ENCODE measurements at places on chromosomes 13 and 19.

DNA sequence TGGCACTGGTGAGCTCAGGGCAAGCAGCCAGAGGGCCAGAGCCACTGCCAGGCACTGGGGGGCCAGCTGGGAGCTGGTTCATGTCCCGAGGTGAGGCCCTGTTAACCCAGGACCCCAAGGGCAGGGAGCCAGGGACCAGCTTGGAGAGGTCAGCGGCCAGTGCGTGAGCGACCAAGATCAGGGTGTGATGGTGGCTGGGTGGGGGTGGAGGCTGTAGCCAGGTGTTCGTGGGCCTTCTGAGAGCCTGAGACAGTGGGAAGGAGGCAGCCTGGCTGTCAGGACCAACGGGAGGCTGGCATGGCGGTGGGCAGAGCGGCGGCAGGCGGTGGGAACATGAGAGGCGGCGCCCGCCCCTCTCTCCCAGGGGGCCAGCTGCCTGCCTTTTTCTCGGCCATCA is 8.1 kb upstream of the KPTN start:
- DNase-seq: no peak

GRCh38 chr13:32902029-32902780 is 114.0 kb upstream of the KL start:
- no peak for DNase-seq

- DNase-seq: no peak
Observed at GRCh38 chr19:46226438-46226973, 3.0 kb upstream of the IGFL1 start.

GRCh38 chr13:80141123-80141849 is 199.6 kb downstream of the SPRY2 start:
- no peak for DNase-seq

- no peak for DNase-seq
Observed at GRCh38 chr13:37747071-37747612, 122.4 kb downstream of the TRPC4 start.

- no peak for DNase-seq
Observed at GRCh38 chr13:91154558-91155353, 192.7 kb upstream of the MIR17HG start.

DNA sequence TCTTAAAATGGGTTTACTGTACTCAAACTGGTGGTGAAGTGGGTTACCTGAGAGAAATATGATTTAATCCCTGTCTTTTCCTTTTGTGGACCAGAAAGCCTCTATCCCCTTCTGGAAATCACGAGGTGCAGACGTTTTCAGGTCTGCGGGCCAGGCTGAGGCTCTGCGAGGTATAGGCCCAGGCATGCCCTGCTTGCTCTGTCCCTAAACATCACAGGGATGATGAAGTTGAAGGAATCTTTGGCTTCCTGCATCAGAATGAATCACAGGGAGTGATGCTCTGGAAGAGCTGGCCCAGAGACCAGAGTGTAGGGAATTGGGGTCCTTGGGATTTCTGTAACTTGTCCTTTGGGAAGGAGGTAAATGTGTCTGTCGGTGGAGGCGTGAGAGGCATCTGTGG is 18.4 kb upstream of the CHST8 start:
- no peak for DNase-seq

DNA sequence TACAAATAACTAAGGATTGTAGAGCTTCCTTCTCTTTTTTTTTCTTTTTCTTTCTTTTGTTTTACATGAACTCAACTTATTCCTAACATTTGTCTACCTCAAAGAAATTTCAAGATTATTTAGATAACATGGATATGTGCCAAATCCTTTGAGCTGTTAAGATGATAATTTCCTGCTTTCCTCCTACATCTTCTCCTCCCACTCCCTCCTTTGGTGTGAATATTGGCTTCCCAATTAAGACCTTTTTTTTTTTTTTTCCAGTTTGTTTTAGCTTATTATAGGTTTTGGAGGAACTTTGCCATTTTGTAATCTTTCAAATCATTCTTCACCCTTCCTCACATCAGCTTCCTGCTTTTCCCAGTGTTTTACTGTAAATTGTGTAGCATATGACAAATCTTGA is 10.6 kb downstream of the NHLRC3 start:
- DNase-seq: no peak

- DNase-seq: no peak
Observed at GRCh38 chr19:49149652-49150105, 5.5 kb downstream of the HRC start.

- DNase-seq: no peak
Observed at GRCh38 chr13:105159841-105160240, 1375.6 kb downstream of the EFNB2 start.

- DNase-seq: no peak
Observed at GRCh38 chr13:37413161-37413560, 185.4 kb downstream of the POSTN start.

DNA sequence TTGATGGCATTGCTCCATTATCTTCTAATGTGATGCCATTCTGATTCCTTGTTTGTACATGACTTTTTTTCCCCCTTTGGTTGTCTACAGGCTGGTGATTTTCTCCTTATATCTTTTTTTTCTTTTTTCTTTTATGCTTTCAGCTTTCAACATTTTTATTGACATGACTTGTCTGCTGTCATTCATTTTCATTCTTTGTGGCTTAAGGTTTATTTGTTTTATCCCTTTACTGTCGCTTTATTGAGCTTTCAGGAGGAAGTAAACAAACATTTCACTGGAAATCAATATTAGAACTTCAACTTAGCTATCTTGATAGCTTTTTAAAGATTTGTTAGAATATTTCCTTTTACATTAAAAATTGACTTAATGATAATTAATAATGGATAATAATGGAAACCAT is 9.7 kb downstream of the ITM2B start:
- DNase-seq: no peak

DNA sequence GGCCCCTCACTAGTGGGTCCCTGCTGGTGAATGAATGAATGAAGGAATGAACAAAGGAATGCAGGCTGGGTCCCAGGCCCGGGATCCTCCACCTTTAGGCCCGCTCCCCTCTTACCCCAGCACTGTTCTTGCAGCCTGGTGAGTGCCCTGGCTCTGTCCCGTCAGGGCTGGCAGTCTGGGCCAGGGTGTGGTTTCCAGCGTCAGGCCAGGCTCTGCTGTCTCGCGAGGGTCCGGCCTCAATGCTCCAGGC is 317 bp downstream of the LYL1 start:
- DNase-seq: no peak

DNA sequence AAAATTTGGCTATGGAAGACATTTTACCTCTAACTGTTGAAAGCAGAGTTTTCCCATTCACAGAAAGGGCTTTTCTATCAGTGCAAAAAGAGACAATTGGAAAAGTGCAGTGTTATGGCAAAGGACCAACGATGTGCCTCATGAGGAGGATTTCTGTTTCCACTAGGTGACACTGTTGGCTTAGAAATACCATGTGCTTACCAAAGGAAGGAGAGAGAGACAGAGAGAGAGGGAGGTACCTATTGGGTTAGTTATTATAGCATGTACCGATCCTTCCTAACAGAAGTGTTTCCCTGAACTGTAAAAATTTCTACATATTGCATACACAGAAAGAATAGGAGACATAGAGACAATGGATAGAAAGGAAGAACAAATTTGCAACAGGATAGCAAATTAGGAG is 23.9 kb upstream of the PSG4 start:
- peak; percentile 0 for DNase-seq

- DNase-seq: no peak
Observed at GRCh38 chr13:43720780-43721397, 65.9 kb downstream of the ENOX1 start.

DNA sequence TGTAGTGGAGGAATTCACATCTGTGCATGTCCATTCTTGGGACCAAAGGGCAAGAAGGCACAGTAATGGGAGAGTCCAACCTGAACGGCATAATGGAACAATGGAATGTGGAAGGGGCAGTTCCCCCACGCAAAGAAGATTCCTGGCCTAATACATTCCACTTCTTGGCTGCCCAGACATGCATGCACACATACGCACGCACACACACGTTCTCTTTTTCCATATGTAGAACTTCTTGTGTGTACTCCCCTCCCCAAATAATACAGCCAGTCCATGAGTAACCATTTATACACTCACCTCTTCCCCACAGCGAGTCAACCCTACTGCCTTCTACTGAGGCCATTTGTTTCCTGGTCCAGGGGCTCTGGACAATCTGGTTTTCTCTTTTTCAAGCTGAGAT is 6.0 kb upstream of the STK24 start:
- DNase-seq: no peak

DNA sequence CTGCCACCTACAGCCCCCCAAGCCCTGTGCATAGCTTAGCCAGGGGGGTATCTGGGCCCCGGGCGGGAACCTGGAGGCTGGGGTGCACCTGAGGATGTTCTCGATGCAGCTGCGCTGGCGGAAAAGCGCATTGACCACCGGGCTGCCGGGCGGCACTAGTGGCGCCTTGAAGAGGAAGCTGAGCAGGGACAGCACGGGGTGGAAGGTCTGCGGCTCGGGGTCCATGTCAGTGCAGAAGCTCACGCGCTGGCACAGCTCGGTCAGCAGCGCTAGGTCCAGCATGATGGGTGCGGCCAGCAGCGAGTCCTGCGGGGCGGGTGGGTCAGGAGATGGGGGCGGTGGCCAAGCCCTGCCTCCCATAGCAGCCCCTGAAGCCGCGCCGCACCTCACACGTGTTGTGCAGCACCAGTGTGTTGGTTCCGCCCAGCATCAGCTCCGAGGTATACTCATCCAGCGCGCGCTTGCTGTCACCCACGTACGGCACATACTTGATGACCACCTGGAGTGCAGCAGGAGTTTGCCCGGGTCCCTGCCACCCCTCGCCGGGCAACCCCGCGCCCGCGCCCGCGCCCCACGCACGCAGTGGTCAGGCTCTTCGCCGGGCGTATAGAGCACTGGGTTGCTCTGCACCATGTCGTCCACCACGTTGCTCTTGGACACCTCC is 2.6 kb downstream of the ISYNA1 start:
- no peak for DNase-seq

GRCh38 chr19:37413313-37414084 is 42.6 kb downstream of the ZNF527 start:
- DNase-seq: no peak

DNA sequence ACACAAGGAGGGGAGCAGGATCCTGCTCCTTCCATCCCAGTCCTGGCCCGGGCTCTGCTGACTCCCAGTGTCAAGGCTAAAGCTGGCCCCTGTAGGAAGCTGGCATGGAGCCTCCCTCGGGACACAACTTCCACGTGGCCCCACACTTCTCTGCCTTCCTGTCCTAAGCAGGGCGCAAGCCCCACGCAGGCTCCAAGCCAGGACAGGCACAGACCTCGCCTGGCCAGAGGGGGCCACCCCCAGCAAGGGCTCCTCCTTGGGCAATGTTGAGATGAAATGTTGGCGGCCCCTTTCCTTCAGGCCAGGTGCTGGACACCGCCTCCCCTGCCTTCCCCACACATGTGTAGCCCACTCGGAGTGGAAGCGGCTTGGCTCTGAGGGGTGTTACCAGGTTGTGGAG is 66.6 kb downstream of the COL4A1 start:
- DNase-seq: no peak

DNA sequence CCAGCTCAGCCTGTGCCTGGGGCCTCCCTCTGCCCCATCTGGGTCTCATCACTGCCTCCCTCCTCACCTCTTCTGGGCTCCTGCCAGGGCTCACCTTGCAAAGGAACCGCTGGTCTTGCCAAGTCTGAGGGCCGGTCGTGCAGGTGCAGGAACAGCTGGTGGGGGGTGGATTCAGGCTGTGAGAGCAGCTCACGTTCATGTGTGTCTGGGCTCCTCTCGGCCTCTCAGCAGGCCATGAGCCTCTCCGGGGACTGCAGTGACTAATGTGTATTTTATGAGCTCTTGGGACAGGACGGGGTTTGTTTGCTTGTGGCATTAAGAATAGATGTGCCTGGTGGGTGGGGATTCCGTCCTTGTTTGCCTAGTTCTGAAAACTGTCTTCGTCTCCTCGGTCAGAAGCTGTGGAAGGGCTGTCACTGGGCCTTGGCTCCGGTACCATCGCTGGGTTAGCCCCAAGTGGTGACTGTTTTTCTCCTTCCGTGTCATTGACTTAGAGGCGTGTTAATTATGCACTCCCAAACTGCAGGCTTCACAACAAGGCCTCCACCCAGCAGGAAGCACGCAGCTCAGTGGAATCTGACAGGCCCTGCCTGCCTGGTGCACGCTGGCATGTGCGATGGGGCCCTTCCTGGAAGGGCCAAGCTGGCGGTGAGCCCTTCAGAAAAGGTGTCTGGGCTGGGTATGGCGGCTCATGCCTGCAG is 77.6 kb downstream of the KDM4B start:
- no peak for DNase-seq

- no peak for DNase-seq
Observed at GRCh38 chr13:32175307-32175706, 139.9 kb downstream of the ZAR1L start.

DNA sequence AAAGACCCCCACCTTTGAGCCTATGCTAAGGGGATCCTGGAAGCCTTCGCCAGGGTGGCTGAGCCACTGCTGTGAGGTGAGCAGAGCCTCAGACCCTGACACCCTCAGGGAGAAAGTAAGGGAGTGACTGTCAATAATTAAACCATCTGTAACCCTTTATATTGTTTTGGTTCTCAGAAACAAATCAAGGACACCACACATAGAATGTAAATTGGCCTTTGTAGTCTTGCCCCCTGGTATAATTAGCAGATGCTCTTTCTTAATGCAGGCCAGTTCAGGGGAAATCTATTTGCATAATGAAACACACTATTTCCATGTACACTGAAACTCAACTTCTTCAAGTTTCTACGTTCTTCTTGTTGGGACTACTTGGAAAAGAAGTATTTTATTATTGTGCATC is 127.7 kb upstream of the EDNRB start:
- DNase-seq: no peak

DNA sequence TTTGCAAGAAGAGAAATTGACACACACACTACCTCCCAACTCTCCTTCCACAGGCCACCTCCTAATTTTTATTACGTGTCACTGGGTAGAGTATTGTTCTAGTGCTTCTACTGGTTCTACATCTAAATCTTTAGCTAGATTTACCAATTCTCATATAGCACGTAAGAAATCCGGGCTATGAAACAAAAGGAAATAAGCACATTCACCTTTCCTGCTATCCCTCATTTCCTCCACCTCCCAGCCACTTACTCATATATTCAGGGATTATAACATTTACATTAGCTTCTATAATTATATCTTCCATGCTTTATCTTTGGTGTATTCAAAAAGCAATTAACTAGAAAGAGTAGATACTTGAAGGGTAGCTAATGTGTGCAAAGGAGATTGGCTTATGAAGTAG is 39.7 kb downstream of the USP12 start:
- no peak for DNase-seq

- DNase-seq: no peak
Observed at GRCh38 chr19:34209726-34210125, 37.4 kb downstream of the LSM14A start.

All from iPS DF 6.9 (cell line).